ENCODE measurements at places on chromosomes 2 and 18. TPM values are rescaled to one million over a fixed set of nuclear protein-coding genes. Genes with fewer than 3 reads are reported as not detected.

Gene SLC5A7
- not detected for total RNA-seq

Gene BARD1
- 11.5 TPM for total RNA-seq

Gene BCL2
- total RNA-seq: 2.2 TPM

Gene SLC39A6
- total RNA-seq: 166 TPM

Gene FRZB
- 0.09 TPM for total RNA-seq

Data from smooth muscle cell of bladder (primary cell).